Psoas muscle (tissue), 8 donors: ENCODE measurements at places on chromosomes 12 and 14. TPM values are rescaled to one million over a fixed set of nuclear protein-coding genes. Genes with fewer than 3 reads are reported as not detected.

DNA sequence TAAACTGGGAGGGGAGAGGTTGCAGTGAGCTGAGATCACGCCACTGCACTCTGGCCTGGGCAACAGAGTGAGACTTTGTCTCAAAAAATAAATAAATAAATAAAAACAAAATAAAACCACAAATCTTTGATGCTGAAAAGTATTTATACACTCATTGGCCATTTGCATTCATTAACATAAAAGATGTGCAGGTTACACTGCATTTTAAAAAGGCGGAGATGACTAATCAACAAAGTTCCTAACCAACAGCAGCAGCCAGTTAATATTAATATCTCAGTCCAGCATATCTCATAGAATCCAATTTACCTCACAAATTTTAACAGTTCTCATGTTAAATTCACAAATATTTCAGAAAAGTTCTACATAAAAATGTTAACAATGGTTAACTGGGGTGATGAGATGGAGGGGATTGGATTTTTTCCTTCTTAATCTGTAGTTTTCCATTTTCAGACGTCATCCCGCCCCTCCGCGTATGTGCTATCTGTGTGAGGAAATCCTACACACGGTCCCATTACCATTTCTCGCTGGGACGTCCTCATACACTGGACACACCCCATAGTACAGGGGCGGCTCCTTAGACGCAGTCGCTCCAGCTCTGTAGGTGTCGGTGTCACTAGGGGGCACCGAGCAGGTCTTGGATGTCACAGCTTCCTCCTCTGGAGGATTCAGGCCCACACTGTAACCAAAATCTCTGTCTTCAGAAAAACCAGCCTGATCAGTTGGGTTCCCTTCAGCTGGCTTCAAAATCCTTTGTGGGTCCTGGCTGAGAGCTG lies 7.3 kb downstream of the ANKLE2 start:
- no peak for DNase-seq

- DNase-seq, result no peak
Measured at GRCh38 chr12:114163771-114164170, 197.6 kb upstream of the RBM19 start.

DNA sequence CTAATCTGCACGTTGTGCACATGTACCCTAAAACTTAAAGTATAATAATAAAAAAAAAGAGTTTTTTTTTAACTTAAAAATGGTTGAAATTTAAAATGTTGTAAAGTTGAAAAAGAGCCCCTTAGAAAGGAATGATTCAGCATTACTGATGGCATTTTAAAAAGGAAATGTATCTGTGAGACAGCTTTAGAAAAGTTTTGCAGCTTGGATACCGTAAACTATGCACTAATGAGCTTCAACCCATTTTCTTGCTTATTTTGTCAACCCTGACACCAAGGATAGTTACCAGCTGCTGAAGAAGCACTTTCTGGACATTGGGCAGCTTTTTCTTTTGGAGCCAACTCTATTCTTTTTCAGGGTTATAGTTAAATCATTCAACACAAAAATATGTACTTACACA lies 4.3 kb downstream of the BICD1 start:
- DNase-seq, result no peak

GRCh38 chr12:39905152-39905551 lies 200.7 kb downstream of the SLC2A13 start:
- peak; percentile 67 for DNase-seq

- no peak for DNase-seq
Measured at GRCh38 chr12:50985322-50985721, 33.0 kb downstream of the HIGD1C start.

GRCh38 chr12:58916161-58916621 lies 4.1 kb downstream of the LRIG3 start:
- no peak for DNase-seq

Gene PRR4
- total RNA-seq, result 3.4 TPM

Gene SLC15A4
- 54.0 TPM for total RNA-seq
